Ovary (tissue), 10 donors: ENCODE measurements at places on chromosomes 4 and X. TPM values are rescaled to one million over a fixed set of nuclear protein-coding genes. Genes with fewer than 3 reads are reported as not detected.

DNA sequence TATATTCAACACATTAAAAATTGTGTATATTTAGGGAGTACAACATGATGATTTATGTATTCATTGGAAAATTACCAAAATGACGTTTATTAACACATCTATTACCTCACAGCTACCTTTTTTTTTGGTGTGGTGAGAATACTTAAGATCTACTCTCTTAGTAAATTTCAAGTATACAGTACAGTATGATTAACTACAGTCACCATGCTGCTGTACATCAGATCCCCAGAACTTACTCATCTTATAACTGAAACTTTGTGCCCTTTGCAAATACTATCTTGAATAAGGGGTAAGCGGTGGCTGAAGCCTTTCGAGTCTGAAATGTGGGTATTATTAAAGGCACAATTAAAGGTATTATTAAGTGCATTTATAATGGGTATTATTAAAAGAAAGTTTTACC lies 976 bp downstream of the PHKA1 start:
- peak overlapping the region; percentile 33 for H3K4me3 ChIP-seq
- no peaks in the 10 kb centered on the region for H3K4me1 ChIP-seq
- no peaks in the 10 kb centered on the region for H3K27me3 ChIP-seq
- no peaks in the 10 kb centered on the region for H3K36me3 ChIP-seq
- no peak for DNase-seq

DNA sequence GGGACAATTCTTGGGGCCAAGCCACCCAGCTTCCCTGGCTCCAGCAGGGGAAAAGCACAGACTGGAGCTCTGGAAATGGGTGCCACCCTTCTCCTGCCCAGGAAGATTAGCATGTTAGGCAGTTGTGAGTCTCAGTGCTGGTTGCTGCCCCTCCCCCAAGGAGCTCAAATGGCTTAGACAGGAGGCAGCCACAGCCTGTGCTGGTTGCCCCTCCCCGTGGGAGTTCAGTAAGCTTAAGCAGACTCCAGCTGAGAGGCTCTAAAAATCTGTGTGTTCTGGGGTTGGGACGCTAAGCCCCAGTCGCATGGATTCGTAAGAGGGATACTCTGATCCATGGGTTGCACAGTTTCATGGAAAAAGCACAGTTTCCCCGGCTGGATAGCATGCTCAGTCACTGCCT lies 92.7 kb upstream of the NDST3 start:
- DNase-seq, result no peak
- H3K4me3 ChIP-seq, result no peak overlapping the region
- no peaks in the 10 kb centered on the region for H3K4me1 ChIP-seq
- no peak overlapping the region for H3K27ac ChIP-seq

GRCh38 chr4:10643600-10644425 lies 40.8 kb downstream of the CLNK start:
- H3K27ac ChIP-seq, result no peak overlapping the region
- no peaks in the 10 kb centered on the region for H3K27me3 ChIP-seq
- H3K36me3 ChIP-seq, result no peaks in the 10 kb centered on the region
- H3K4me1 ChIP-seq, result peaks cover 1% of the 10 kb centered on the region

GRCh38 chr4:99013884-99014523 lies 18.5 kb downstream of the METAP1 start:
- H3K27me3 ChIP-seq, result no peaks in the 10 kb centered on the region
- no peak overlapping the region for H3K27ac ChIP-seq
- H3K4me1 ChIP-seq, result peaks cover 4% of the 10 kb centered on the region
- no peaks in the 10 kb centered on the region for H3K36me3 ChIP-seq

GRCh38 chr4:71930459-71930858 lies 101.3 kb upstream of the NPFFR2 start:
- no peaks in the 10 kb centered on the region for H3K4me1 ChIP-seq
- H3K27ac ChIP-seq, result no peak overlapping the region
- no peaks in the 10 kb centered on the region for H3K36me3 ChIP-seq
- DNase-seq, result no peak
- H3K4me3 ChIP-seq, result no peak overlapping the region

- no peaks in the 10 kb centered on the region for H3K27me3 ChIP-seq
- H3K27ac ChIP-seq, result no peak overlapping the region
- H3K4me1 ChIP-seq, result peaks cover 19% of the 10 kb centered on the region
Observed at GRCh38 chr4:145879598-145879997, 59.0 kb downstream of the ZNF827 start.

GRCh38 chrX:2413969-2414368 lies 86.8 kb downstream of the DHRSX start:
- DNase-seq, result no peak
- no peak overlapping the region for H3K4me3 ChIP-seq
- H3K36me3 ChIP-seq, result no peaks in the 10 kb centered on the region
- H3K27me3 ChIP-seq, result no peaks in the 10 kb centered on the region
- no peaks in the 10 kb centered on the region for H3K4me1 ChIP-seq

DNA sequence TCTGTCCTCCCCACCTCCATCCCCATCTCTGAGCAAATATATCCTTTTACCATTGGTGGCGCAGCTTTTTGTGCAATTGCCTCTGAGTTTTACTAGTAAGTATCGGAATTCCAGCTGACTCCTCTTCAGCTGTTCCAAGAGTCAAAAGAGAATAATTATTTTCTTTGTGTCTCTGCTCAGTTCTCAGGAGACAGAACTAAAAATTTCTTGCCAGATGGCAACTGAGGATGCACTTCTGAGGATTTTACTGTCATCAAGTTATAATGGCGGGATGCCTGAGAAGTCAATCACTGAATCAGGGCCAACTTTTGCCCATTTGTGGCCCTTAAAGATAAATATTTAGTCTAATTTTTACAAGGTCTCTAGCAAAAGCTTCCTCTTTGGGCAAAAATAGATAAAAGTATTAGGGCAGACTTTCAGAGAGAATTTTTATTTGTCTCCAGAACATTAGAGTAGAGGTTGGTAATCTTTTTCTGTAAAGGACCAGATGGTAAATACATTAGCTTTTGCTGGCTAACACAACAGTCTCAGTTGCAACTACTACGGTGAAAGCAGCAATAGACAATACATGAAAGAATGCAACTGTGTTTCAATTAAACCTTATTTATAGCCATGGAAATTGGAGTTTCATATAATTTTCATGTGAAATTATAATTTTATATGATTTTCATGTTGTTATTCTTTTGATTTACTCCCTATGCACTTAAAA lies 15.6 kb upstream of the ADGRA3 start:
- H3K4me1 ChIP-seq, result no peaks in the 10 kb centered on the region
- H3K36me3 ChIP-seq, result no peaks in the 10 kb centered on the region
- H3K4me3 ChIP-seq, result no peak overlapping the region

The CLGN gene
- total RNA-seq, result 1.00 TPM

The TRIM75 gene
- total RNA-seq, result not detected

The HDAC6 gene
- 86.1 TPM for total RNA-seq
